Left lung (tissue), 14 donors: ENCODE measurements at places on chromosomes 4 and X. TPM values are rescaled to one million over a fixed set of nuclear protein-coding genes. Genes with fewer than 3 reads are reported as not detected.
A peak's percentile ranks its signal among the peaks of the same experiment; 100 is the strongest.

DNA sequence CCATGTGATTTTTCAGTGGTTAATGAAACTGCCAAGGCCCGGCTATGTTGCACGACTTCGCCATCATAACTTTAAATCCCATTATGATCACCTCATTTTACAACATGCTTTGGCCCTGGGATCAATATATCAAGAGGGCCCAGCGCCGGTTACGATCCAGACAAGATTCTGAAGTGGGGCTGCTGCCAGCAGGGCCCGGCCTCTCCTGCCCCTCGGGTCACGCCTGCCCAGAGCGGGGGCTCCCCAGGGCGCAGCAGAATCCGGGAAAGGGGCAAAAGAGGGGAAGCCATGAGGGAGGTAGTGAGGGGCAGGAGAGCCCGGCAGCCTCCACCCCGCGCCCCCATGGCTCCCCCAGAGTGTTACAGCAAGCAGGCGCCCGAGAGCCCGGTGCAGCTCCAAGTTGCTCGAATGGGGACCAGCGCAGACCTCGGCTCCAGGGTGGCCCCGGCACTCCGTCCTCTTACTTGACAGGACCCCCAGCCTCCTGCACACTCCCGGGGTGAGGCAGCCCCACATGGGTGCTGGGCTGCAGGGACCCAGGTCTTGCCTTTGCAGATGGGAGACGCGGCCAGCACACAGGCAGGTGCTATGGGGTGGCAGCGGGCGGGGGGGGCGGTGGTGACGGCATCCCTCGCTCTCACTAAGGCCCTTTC lies 129.8 kb upstream of the NKX1-1 start:
- no peak for DNase-seq

DNA sequence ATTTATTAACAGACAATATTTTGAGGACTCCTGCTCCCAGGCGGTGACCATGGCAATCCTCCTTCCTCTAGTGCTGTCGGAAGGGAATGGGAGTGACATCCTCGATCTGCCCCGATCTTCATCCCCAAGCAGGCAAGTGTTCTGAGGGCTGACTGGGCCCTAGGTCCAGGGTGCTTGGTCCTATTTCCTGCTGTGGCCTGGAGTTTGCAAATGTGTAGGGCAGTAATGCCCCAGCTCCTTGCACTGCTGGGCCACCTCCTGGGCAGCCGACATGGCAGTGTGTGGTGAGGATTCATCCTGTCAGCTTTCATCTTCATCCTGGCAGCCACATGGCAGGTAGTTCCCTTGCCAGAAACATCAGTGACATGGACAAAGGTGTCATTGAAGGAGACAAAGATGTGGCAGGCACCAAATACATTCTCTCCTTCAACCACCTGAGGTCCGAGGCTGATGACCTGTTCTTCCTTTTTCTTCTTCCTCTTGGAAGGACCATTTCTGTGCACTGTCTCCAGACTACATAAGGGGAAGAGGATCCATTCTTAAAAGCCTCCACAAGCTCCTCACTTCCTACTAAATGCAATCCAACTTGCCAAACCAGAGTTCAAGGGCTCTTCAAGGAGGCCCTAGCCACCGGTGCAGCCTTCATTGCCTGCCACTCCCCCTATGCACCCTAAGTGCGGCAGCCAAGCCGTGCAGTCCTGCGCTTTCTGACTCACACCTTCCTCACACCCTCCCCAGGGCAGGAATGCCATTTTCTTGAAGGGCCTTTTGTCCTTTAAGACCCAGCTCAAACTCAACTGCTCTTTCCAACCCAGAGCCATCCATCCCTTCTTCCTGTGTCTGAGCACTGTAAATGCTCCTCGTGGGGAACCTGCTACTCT lies 65.7 kb downstream of the TMEM154 start:
- no peak for DNase-seq

- DNase-seq, result no peak
Observed at GRCh38 chrX:66717926-66718325, 79.0 kb upstream of the EDA2R start.

GRCh38 chr4:126182336-126182735 lies 867.6 kb downstream of the FAT4 start:
- DNase-seq, result no peak

DNA sequence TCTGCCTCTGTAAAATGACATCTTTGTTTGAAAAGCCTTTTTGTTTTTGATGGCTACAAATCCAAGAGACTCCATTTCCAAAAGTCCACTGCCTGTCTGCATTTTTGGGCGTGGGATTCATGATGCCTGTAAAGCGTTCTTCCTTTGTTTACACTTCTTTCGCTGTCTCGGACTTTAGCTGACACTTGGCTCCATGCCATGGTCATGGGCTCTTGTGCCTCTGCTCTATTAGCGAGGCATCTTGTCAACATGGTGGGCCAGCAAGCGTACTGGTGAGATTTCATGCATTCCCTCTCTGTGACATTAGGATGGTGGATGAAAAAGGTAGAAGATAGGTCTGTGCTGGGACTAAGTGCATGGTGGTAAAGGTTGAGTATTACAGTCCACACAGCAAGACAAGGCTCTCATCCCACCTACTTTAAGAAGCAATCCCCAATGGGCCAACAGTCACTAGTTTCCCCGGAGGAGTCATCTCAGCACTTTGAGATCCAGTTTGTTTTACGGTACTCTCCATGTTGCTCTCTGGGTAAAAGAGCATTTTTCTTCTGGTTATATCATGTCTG lies 298.2 kb upstream of the KLF3 start:
- DNase-seq, result no peak

DNA sequence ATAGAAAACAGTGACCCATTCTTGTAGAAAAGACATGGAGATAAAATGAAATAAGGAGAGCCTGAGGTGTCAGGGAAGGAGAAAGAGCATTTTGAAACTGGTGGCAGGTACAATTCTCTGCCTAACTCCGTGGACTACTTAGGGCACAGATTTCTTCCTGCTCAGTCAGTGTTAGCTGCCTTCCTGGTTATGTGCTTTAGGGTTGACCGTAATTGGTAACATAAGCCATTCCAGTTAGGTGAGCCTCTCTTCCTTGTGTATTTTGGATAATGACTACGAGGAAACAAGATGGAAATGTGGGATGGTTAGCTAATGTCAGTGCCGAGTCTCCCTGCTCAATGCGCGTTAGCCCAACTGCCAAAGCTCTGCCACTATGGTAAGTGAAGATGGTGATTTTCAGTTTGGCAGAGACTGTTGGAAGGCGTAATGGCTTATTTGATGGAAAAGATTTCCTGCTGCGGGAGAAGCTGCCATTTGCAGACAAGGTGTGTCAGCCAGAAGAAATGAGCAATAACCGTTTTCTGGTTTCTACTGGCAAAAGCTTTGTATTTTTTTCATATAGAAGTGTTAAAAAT lies 174.1 kb downstream of the CBR4 start:
- DNase-seq, result no peak

GRCh38 chr4:99321241-99322191 lies at the start of gene ADH1B:
ADH1B (minus strand) TSS chr4:99321401; CDS start chr4:99321331, 70 bp downstream.
- no peak for DNase-seq

- peak; percentile 44 for DNase-seq
Observed at GRCh38 chrX:1451661-1452515, 821 bp downstream of the ASMTL start.

DNA sequence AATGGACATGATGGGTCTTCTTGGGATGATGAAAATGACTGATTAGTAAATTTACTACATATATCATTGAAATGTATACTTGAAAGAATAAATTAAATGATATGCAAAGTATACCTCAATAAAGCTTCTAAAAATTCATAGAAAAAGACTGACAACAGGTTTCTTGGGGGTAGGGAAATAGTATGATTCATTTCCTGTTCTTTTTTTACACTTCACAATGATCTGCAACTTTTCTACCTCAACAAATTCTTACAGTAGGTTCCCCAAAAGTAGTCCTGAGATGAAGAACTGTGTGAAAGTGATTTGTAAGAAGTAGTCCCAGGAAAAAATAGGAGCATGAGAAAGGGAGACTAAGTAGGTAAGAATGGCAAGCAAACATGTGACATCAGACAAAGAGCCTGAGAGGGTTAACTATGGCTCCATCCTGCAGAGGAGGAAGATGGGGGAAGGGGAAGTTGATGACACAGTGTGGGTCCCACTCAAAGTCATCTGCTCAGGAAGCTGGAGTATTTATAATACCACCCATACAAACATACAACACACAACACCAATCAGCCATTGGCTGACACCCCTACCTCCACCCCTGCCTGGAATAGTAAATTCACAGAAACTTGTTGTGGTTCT lies 73.9 kb downstream of the ARHGAP6 start:
- no peak for DNase-seq

- DNase-seq, result no peak
Observed at GRCh38 chrX:41779030-41779564, 55.1 kb downstream of the GPR82 start.

- no peak for DNase-seq
Observed at GRCh38 chr4:161260819-161261218, 903.0 kb downstream of the FSTL5 start.

MCTS1 gene
- polyA plus RNA-seq, result 53.0 TPM
